ENCODE measurements at places on chromosomes 5 and 9.

- H3K4me1 ChIP-seq = peaks cover 47% of the 10 kb centered on the region
- H3K27ac ChIP-seq = peak overlapping the region; percentile 48
- H3K27me3 ChIP-seq = no peaks in the 10 kb centered on the region
- DNase-seq = no peak
- no peak overlapping the region for H3K4me3 ChIP-seq
Observed at GRCh38 chr5:84603568-84604185, 219.0 kb upstream of the EDIL3 start.

- peaks cover 8% of the 10 kb centered on the region for H3K36me3 ChIP-seq
- no peaks in the 10 kb centered on the region for H3K27me3 ChIP-seq
- no peak for DNase-seq
- peaks cover 8% of the 10 kb centered on the region for H3K4me1 ChIP-seq
- no peak overlapping the region for H3K27ac ChIP-seq
Observed at GRCh38 chr5:72216756-72217155, 103.3 kb downstream of the MRPS27 start.

DNA sequence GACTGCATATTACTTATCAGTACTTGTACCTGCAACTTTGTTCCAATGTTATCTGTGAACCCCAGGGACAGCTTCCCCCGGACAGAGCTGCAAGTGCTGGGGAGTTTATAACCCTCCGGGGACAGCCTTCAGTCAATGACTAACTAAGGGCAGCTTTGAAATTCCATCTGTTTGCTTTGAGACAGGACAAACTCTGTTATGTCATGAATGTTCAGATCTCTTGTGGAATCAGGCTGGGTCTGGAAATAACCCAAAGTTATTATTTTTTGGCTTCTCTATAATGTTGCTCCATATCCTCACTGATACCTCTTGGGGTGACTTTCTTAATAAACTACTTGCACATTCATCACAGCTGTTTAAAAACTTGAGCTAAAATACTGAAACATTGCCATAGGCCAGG, 617.5 kb upstream of the TLE4 start:
- H3K4me1 ChIP-seq = no peaks in the 10 kb centered on the region
- DNase-seq = no peak
- no peak overlapping the region for H3K27ac ChIP-seq
- no peak overlapping the region for H3K4me3 ChIP-seq
- peaks cover 12% of the 10 kb centered on the region for H3K36me3 ChIP-seq

DNA sequence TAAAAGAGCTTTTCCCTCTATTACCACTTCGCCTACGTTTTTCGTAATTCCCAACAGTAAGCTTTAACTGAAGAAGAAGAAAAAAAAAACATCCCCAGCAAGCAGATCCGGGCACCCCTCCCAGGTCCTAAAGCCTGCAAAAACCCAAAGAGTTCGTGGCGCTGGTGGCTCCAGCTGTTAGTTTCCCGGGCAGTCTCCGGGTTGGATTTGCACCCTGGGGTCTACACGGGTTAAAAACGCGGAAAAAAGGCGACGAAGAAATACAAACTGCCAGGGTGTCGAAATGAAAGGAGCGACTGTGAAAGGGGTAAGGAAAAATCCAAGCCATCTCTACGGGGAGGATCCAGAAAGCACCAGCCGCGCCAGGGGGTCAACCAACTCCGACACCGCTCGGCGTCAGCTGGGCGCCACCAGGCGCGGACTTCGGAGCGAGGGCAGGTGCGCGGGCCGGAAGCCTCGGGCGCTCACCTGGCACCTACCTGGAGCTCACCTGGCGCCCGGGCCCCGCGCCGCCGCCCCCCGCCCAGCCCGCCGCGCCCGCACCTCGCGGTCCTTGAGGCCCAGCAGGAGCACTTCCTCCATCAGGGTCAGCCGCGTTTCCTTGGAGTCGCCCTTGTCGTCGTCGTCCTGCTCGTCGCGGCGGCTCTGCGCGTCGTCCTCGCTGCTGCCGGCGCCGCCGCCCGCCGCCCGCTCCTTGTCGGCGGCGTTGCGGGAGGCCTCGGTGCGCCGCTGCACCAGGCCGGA, 680 bp downstream of the GOLPH3 start:
- peak overlapping the region; percentile 99 for H3K27ac ChIP-seq
- H3K4me1 ChIP-seq = peaks cover 7% of the 10 kb centered on the region
- no peaks in the 10 kb centered on the region for H3K27me3 ChIP-seq
- H3K36me3 ChIP-seq = peaks cover 12% of the 10 kb centered on the region

DNA sequence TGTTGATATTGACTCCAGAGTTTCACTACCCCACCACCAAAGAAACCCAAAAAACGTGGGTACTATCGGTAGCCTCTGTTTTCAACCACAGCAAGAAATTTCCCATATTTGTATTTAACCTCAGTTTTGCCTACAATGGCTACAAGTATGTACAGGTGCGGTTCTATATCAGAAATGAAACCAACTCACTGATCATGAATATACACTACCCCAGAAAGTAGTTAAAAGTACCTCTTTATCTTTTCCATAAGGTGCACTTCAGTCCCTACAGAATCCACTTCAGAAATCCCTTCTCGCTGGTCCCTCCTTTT, 140.6 kb upstream of the SLC12A2 start:
- H3K27me3 ChIP-seq = peaks cover 6% of the 10 kb centered on the region
- H3K36me3 ChIP-seq = no peaks in the 10 kb centered on the region

DNA sequence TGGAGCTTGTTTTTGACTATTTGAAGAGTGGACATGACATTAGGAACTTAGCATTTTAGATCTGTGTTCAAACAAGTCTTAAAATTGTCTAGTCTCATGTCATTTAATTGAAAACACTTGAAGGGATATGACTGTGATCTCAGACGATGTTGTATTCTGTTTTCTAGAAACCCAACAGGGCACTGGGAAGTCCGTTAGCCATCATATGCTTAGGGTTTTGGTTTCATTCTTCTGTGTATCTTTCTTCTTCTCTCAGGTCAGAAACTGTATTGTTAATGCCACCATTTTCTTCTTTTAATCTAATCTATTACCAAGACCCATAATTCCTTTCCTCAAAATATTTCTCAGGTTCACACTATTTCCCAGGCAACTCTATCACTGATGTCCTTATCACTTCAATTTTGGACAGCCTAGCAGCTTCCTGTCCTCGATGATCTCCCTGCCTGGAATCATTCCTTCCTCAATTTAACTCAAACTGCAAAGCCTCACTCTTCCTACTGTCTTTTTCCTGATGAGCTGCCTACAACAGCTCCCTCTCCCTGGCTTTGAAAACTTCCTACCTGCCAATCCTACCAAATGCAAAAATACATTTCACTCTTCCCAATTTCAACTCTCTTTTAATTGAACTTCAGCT, 77.7 kb downstream of the MEF2C start:
- no peak overlapping the region for H3K4me3 ChIP-seq
- no peaks in the 10 kb centered on the region for H3K36me3 ChIP-seq
- no peaks in the 10 kb centered on the region for H3K27me3 ChIP-seq
- H3K27ac ChIP-seq = no peak overlapping the region

DNA sequence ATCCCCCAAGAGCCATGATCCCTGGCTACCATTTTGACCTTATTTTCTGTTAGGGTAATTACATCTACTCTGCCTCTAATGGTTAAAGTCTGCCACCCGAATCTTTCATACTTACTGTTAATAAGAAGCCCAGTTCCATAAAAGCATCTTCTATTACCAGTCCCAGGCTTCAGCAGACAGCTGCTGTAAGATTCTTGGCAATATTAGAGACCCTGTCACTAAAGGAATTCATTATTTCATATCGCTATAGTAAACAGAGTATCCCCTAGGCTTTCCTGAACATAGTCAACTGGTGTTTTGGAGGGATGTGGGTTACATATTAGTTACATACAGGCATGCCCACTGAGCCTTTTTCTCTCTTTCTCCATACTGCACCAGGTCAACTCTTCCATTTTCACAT, 608.7 kb upstream of the SEMA6A start:
- DNase-seq = no peak
- no peaks in the 10 kb centered on the region for H3K27me3 ChIP-seq
- no peaks in the 10 kb centered on the region for H3K36me3 ChIP-seq
- H3K4me1 ChIP-seq = no peaks in the 10 kb centered on the region
- no peak overlapping the region for H3K4me3 ChIP-seq

DNA sequence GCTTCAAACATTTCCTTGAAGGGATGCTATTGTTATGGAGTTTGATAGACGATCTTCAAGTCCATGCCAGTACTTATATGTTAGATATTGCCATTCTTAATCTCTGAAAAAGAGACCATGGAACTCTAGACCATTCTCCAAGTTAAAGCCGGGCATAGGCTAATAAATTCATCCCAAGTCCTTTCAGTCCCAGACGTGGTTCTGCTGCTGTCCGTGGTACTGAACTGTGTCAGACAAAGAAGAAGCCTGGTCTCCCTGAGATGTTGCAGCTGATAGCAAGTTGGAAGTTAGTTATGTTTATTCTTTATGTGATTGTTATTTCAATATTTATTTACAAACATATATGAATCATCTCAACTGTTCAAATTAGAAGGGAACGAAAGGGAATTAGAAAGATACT, 158.7 kb downstream of the NMUR2 start:
- H3K27me3 ChIP-seq = no peaks in the 10 kb centered on the region
- no peak overlapping the region for H3K27ac ChIP-seq

- no peak overlapping the region for H3K4me3 ChIP-seq
- H3K27me3 ChIP-seq = no peaks in the 10 kb centered on the region
- no peak for DNase-seq
- no peaks in the 10 kb centered on the region for H3K4me1 ChIP-seq
- H3K27ac ChIP-seq = no peak overlapping the region
Observed at GRCh38 chr5:176394881-176395675, 6.5 kb downstream of the HIGD2A start.

DNA sequence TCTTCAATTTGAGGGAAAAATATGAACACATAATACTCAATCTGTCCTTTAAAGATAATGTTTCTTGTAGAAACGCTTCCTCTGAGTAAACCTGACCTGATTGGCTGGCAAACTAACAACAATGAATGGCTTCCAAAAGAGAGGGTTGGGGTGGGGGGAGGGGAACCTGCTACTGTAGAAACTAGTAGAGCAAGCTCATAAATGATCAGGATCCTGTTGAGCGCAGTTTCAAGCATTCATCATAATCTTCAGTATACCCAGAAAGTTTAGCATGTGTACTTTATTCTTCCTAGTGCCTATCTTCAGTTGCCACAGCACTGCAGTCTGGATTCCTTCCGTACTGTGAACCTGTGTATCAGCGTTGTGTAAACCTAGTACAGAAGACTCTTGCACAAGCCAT, 63.0 kb upstream of the FCHO2 start:
- H3K4me1 ChIP-seq = no peaks in the 10 kb centered on the region
- no peaks in the 10 kb centered on the region for H3K27me3 ChIP-seq
- H3K4me3 ChIP-seq = no peak overlapping the region
- no peak overlapping the region for H3K27ac ChIP-seq
- DNase-seq = no peak

GRCh38 chr5:83644301-83644700, 76.4 kb downstream of the HAPLN1 start:
- DNase-seq = no peak
- H3K4me3 ChIP-seq = no peak overlapping the region
- no peaks in the 10 kb centered on the region for H3K36me3 ChIP-seq
- no peaks in the 10 kb centered on the region for H3K27me3 ChIP-seq
- peaks cover 14% of the 10 kb centered on the region for H3K4me1 ChIP-seq

DNA sequence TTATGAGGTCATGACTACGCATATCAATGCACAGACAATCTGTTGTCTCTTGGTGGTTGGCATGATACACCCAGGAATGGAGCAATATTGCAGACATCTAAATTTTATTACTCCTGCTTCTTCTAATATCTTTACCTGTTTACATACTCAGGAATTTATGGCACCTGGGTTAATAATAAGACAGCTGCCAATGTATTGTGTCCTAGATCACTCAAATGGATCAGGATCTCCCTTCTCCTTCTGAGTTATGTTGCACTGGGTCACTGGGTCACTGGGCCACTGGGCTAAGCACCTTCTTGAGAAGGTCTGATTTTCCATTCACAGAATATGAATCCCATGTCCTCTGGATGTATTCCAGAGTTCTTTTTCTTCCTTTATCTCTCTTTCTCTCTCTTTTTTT, 41.8 kb downstream of the CCL28 start:
- no peaks in the 10 kb centered on the region for H3K27me3 ChIP-seq
- H3K36me3 ChIP-seq = 0 out of 2 replicates have a peak, but pooled peaks cover 7% of the 10 kb centered on the region
- H3K4me3 ChIP-seq = no peak overlapping the region
- no peaks in the 10 kb centered on the region for H3K4me1 ChIP-seq

- peak within 1 kb of the TSS; percentile 83 for H3K4me3 ChIP-seq
- H3K27ac ChIP-seq = no peak within 1 kb of the TSS
- peaks cover 55% of the 10 kb centered on the region for H3K27me3 ChIP-seq
Observed at GRCh38 chr5:179345433-179346321, at the start of gene ADAMTS2. ADAMTS2 (minus strand) TSS chr5:179345461; CDS start chr5:179345328, 133 bp downstream.

- peaks cover 23% of the 10 kb centered on the region for H3K4me1 ChIP-seq
- peak overlapping the region; percentile 99 for H3K27ac ChIP-seq
- no peaks in the 10 kb centered on the region for H3K36me3 ChIP-seq
- H3K27me3 ChIP-seq = no peaks in the 10 kb centered on the region
Observed at GRCh38 chr5:137752905-137753690, 1.1 kb downstream of the HNRNPA0 start.

DNA sequence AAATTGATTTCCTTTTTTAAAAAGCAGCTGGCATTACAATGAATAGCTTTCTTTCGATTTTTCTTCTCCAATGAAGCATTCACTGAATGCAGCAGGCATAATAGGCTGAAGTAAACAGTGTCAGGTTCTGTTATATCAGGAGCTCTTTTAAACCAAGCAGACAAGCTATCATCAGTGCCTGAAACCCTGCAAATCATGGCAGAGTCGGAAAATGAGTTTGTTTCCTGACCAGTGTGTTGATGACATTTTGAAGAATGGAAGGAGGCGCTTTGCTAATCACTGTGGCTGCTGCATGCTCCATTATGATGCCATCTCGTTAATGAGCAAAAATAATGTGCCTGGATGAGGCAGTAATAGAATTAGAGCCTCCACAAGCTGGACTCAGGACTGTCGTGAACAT, 284.5 kb downstream of the ZNF608 start:
- H3K4me3 ChIP-seq = no peak overlapping the region
- H3K27ac ChIP-seq = no peak overlapping the region
- H3K27me3 ChIP-seq = no peaks in the 10 kb centered on the region
- no peaks in the 10 kb centered on the region for H3K36me3 ChIP-seq
- peaks cover 27% of the 10 kb centered on the region for H3K4me1 ChIP-seq
- no peak for DNase-seq

DNA sequence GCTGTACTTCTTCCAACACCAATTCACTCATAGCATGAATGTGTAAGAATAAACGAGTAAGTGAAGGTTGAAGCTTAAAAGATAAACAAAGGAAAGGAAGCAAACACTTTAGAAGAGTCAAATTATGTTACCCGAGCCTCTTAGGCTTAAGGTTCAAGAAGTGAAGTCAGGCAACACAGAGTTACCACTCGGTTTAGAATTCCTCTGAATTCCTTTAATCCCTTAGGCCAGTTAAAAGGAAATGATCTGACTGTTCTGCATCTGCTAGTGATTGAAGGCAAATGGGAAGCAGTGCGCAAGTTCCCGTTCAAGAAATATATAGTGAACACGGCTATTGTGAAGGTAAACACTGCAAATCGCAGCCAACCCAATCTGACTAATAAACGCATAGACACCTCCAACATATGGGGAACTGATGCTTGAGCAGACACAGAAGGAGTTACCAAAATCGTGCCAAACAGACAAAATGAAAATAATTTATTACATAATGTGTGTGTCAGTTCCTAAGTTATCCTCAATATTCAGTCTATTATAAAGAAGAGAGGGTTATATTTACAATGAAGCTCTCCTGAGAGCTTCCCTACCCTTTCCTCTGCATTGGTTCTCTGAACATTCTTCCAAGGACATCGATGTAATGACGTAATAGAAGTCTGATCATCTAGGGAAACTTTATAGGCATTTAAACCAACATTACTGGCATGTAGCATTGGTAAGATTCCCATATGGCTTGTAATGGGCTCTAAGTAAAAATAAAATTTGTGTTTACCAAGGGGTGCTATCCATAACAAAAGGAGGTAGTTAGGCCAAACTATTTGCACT, 837.1 kb upstream of the ZNF608 start:
- 0 out of 2 replicates have a peak, but pooled peaks cover 5% of the 10 kb centered on the region for H3K4me1 ChIP-seq
- no peak overlapping the region for H3K27ac ChIP-seq
- DNase-seq = no peak
- no peak overlapping the region for H3K4me3 ChIP-seq
- no peaks in the 10 kb centered on the region for H3K36me3 ChIP-seq

Data from GM23338 (cell line).